ENCODE measurements at places on chromosomes 4 and X.

- no peak overlapping the region for H3K4me3 ChIP-seq
- H3K4me1 ChIP-seq: no peaks in the 10 kb centered on the region
- H3K27me3 ChIP-seq: no peaks in the 10 kb centered on the region
Measured at GRCh38 chrX:71949363-71949762, 38.7 kb downstream of the NHSL2 start.

DNA sequence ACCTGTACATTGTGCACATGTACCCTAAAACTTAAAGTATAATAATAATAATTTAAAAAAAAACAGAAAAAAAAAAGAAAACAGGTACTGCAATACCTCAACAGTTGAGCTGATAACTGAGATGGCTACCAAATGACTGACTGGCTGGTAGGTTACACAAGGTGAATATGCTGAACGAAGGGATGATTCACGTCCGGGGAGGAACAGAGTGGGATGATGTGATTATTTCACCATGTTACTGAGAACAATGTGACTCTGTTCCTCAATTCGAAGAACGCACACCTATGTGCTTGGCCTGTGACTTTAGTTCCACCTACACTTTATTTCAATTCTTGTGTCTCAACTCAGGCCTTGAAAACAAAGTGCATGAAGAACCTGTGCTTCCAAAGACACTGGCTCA is 111.7 kb downstream of the CXXC4 start:
- DNase-seq: no peak
- H3K4me3 ChIP-seq: no peak overlapping the region
- H3K27me3 ChIP-seq: no peaks in the 10 kb centered on the region
- H3K4me1 ChIP-seq: no peaks in the 10 kb centered on the region
- H3K27ac ChIP-seq: no peak overlapping the region

DNA sequence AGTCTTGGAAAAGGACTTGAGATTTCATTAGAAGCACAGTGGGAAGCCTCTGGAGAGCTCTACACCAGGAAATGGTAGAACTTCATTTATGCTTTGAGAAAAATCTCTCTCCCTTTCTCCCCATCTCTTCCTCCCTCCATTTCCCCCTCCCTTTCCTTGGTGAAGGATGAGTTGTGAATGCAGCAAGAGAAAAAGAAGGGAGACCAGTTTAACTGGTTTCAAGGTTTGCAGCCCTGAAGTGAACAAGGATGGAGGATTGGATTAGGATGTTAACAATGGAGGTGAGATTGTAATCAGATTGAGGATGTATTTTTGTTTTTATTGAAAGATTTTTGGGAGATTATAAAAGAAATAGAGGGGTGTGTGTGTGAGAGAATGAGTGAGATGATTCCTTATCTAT is 99.5 kb downstream of the ANK2 start:
- DNase-seq: no peak
- peaks cover 13% of the 10 kb centered on the region for H3K4me1 ChIP-seq
- no peaks in the 10 kb centered on the region for H3K27me3 ChIP-seq
- no peak overlapping the region for H3K4me3 ChIP-seq

DNA sequence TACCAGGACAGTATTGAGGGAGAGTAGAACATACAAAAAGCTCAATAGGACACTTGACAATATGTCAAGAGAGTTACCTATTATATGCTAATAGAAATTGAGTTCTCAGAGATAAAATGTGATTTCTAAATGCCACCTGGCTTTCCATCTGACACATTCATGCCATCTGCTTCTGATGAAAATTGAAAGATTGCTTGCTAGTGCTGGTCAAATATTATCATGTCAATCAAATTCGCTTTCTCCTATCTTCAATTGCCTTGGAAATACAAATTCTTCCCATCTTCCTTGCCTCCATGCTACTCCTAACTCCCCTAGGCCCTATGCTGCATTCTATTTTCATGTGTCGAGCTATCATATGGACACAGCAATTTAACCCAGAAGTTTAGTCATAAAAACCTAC is 1076.9 kb downstream of the ARAP2 start:
- H3K4me1 ChIP-seq: no peaks in the 10 kb centered on the region
- no peak overlapping the region for H3K4me3 ChIP-seq
- DNase-seq: no peak
- H3K36me3 ChIP-seq: no peaks in the 10 kb centered on the region
- H3K27me3 ChIP-seq: no peaks in the 10 kb centered on the region

DNA sequence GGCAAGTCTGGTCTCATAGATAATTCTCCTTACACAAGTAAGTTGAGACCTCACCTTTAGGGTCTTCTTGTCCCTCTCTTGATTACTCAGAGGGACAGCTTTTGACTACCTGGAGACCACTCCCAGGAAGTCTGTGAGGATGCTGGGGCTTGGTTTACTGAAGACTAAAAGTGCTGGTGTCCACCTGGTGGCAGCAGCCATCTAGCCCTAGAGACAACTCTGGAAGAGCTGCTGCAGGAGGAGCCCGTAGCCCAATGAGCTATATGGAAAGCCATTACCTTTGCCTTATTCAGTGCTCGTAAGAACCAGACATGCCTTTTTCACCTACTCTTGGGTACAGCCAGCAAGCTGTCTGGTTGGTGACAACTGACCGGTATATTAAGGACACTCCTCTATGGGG is 7.3 kb downstream of the FGFBP2 start:
- no peaks in the 10 kb centered on the region for H3K27me3 ChIP-seq
- no peak overlapping the region for H3K4me3 ChIP-seq
- H3K4me1 ChIP-seq: no peaks in the 10 kb centered on the region
- H3K36me3 ChIP-seq: no peaks in the 10 kb centered on the region

DNA sequence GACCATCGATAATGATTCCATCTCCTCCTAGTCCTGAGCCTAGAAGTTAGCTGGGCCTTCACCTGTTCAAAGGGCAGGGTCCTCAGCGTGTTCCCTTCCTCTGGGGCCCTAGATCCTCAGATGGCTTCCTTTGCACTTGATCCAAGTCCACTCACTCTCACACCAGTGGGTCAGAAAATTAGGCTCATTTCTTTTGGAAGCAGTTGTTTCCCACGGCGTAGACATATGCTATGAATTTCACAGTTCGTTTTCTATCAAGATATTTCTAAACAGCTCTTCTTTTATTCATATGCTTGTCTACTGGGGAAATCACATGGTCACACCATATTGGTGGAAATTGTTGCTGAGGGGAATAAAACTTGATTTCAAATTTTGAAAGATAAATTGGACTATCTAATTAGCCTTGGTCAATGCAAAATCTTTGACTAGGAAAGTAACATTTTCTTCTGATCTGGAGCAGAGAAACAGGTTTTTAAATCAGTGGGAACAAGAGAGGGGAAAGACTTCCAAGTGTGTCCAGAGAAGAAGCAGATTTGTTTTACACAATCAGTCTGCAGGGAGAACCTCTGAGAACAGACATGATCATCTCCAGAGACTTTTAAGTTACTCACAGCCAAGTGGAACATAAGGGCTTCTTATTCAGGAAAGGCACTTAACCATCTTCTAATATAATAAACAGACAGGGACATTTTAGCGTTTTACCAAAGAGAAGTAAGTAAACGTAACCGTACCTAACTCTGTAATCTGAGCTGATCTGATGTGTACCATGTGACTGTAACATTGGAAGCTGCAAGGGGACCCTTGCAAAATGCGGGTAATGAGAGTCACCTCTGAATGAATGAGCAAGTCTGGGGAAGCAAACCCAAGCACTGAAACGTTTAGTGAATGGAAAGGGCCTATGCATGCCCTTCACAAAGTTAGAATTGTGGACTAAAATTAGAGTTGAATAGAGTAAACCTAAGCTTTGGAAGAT is 455.7 kb upstream of the FAT1 start:
- H3K27me3 ChIP-seq: no peaks in the 10 kb centered on the region
- H3K27ac ChIP-seq: no peak overlapping the region
- peak; percentile 54 for DNase-seq
- no peak overlapping the region for H3K4me3 ChIP-seq
- H3K36me3 ChIP-seq: no peaks in the 10 kb centered on the region

GRCh38 chrX:111200327-111200726 is 70.0 kb downstream of the CAPN6 start:
- DNase-seq: no peak
- no peaks in the 10 kb centered on the region for H3K36me3 ChIP-seq
- no peak overlapping the region for H3K4me3 ChIP-seq
- H3K4me1 ChIP-seq: no peaks in the 10 kb centered on the region
- H3K27me3 ChIP-seq: no peaks in the 10 kb centered on the region

GRCh38 chr4:84879651-84880200 is 86.8 kb downstream of the WDFY3 start:
- DNase-seq: no peak
- H3K27ac ChIP-seq: no peak overlapping the region
- H3K4me3 ChIP-seq: no peak overlapping the region
- no peaks in the 10 kb centered on the region for H3K36me3 ChIP-seq
- no peaks in the 10 kb centered on the region for H3K4me1 ChIP-seq

- H3K4me1 ChIP-seq: no peaks in the 10 kb centered on the region
- no peaks in the 10 kb centered on the region for H3K36me3 ChIP-seq
- peak overlapping the region; percentile 96 for H3K27ac ChIP-seq
Measured at GRCh38 chr4:148442832-148443511, 758 bp upstream of the NR3C2 start.

GRCh38 chr4:102563000-102563399 is 61.8 kb downstream of the NFKB1 start:
- H3K36me3 ChIP-seq: no peaks in the 10 kb centered on the region
- H3K27ac ChIP-seq: no peak overlapping the region
- no peak overlapping the region for H3K4me3 ChIP-seq
- no peak for DNase-seq
- no peaks in the 10 kb centered on the region for H3K4me1 ChIP-seq

- DNase-seq: no peak
- H3K27ac ChIP-seq: no peak overlapping the region
- peaks cover 2% of the 10 kb centered on the region for H3K4me1 ChIP-seq
- no peaks in the 10 kb centered on the region for H3K36me3 ChIP-seq
Measured at GRCh38 chr4:53122280-53123116, 243.4 kb downstream of the SCFD2 start.

DNA sequence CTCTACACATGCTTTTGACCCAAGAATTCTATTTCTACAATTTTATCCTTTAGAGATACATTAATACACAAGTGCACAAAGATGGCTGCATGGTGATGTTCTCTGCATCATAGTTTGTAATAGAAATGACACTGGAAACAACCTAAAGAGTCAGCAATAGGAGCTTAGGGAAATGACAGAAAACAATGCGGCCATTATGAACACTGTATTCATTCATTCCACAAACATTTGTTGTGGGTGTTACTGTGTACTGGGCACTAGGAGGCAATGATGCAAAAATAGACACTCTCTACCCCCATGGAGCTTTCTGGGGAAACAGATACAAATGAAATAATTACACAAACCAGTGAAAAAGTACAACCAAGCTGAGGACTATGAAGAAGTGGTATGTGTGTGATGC is 32.0 kb downstream of the IDS start:
- no peaks in the 10 kb centered on the region for H3K4me1 ChIP-seq
- no peaks in the 10 kb centered on the region for H3K27me3 ChIP-seq
- no peaks in the 10 kb centered on the region for H3K36me3 ChIP-seq
- H3K4me3 ChIP-seq: no peak overlapping the region

DNA sequence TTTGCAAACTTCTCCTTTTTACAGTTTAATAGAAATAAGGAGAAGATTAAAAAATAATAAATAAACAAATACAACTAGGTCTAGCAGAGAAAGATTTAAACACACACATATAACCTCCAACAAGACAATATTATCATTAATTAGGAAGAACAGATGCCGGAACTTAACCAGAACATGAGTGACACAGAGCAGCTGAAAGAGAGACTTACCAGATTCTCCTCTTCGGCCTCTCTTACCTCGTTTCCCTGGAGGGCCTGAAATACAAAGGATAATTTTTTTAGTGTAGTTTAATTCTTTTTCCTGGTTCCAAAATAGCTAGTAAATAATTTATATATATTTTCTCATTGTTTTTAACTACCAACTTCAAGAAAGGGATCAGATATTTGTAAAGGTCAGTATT is 252.5 kb downstream of the COL25A1 start:
- DNase-seq: no peak
- H3K27me3 ChIP-seq: no peaks in the 10 kb centered on the region
- H3K4me3 ChIP-seq: no peak overlapping the region
- no peaks in the 10 kb centered on the region for H3K4me1 ChIP-seq

- H3K4me1 ChIP-seq: no peaks in the 10 kb centered on the region
- no peaks in the 10 kb centered on the region for H3K27me3 ChIP-seq
- no peak for DNase-seq
- no peak overlapping the region for H3K27ac ChIP-seq
Measured at GRCh38 chr4:147596377-147596776, 20.8 kb upstream of the TMEM184C start.

GRCh38 chrX:79065696-79066095 is 78.8 kb upstream of the GPR174 start:
- no peaks in the 10 kb centered on the region for H3K27me3 ChIP-seq
- no peaks in the 10 kb centered on the region for H3K36me3 ChIP-seq
- H3K4me3 ChIP-seq: no peak overlapping the region
- H3K4me1 ChIP-seq: no peaks in the 10 kb centered on the region

- H3K27ac ChIP-seq: no peak overlapping the region
- DNase-seq: no peak
- H3K36me3 ChIP-seq: no peaks in the 10 kb centered on the region
- H3K4me3 ChIP-seq: no peak overlapping the region
Measured at GRCh38 chr4:183544109-183544508, 39.3 kb downstream of the ING2 start.

GRCh38 chrX:131827935-131828334 is 195.2 kb upstream of the STK26 start:
- DNase-seq: no peak
- H3K27ac ChIP-seq: no peak overlapping the region
- no peaks in the 10 kb centered on the region for H3K4me1 ChIP-seq
- H3K4me3 ChIP-seq: no peak overlapping the region
- no peaks in the 10 kb centered on the region for H3K36me3 ChIP-seq

- H3K4me3 ChIP-seq: no peak overlapping the region
- DNase-seq: no peak
- H3K36me3 ChIP-seq: no peaks in the 10 kb centered on the region
- no peaks in the 10 kb centered on the region for H3K4me1 ChIP-seq
- H3K27me3 ChIP-seq: no peaks in the 10 kb centered on the region
Measured at GRCh38 chrX:149060921-149061320, 444.2 kb downstream of the IDS start.

GRCh38 chrX:41688156-41688555 is 617 bp upstream of the GPR34 start:
- no peaks in the 10 kb centered on the region for H3K36me3 ChIP-seq
- no peak for DNase-seq
- no peaks in the 10 kb centered on the region for H3K4me1 ChIP-seq
- H3K27me3 ChIP-seq: peaks cover 4% of the 10 kb centered on the region
- H3K4me3 ChIP-seq: no peak overlapping the region

GRCh38 chr4:80140194-80140593 is 57.1 kb upstream of the PRDM8 start:
- H3K27ac ChIP-seq: no peak overlapping the region
- no peaks in the 10 kb centered on the region for H3K4me1 ChIP-seq
- DNase-seq: no peak

GRCh38 chr4:79272126-79272525 is 53.7 kb downstream of the NAA11 start:
- no peaks in the 10 kb centered on the region for H3K36me3 ChIP-seq
- no peak for DNase-seq
- H3K27ac ChIP-seq: no peak overlapping the region
- H3K4me1 ChIP-seq: no peaks in the 10 kb centered on the region

GRCh38 chr4:5444918-5445517 is 263.3 kb downstream of the EVC2 start:
- H3K36me3 ChIP-seq: no peaks in the 10 kb centered on the region
- H3K4me1 ChIP-seq: no peaks in the 10 kb centered on the region
- no peak overlapping the region for H3K27ac ChIP-seq
- DNase-seq: no peak

GRCh38 chrX:48696909-48697727 is 584 bp downstream of the SUV39H1 start:
- H3K4me3 ChIP-seq: peak overlapping the region; percentile 48
- H3K4me1 ChIP-seq: no peaks in the 10 kb centered on the region
- no peak overlapping the region for H3K27ac ChIP-seq
- H3K36me3 ChIP-seq: peaks cover 8% of the 10 kb centered on the region

GRCh38 chr4:179747218-179747910 is 2305.1 kb upstream of the AGA start:
- H3K27ac ChIP-seq: no peak overlapping the region
- no peaks in the 10 kb centered on the region for H3K27me3 ChIP-seq
- H3K4me3 ChIP-seq: no peak overlapping the region
- no peaks in the 10 kb centered on the region for H3K4me1 ChIP-seq
- peak; percentile 2 for DNase-seq
- no peaks in the 10 kb centered on the region for H3K36me3 ChIP-seq
